ENCODE measurements at places on chromosomes 3 and 15.

GRCh38 chr3:152977366-152977765 lies 142.4 kb downstream of the P2RY1 start:
- no peak for DNase-seq

GRCh38 chr3:150545419-150546225 lies 674 bp downstream of the SERP1 start:
- peak; percentile 21 for DNase-seq

DNA sequence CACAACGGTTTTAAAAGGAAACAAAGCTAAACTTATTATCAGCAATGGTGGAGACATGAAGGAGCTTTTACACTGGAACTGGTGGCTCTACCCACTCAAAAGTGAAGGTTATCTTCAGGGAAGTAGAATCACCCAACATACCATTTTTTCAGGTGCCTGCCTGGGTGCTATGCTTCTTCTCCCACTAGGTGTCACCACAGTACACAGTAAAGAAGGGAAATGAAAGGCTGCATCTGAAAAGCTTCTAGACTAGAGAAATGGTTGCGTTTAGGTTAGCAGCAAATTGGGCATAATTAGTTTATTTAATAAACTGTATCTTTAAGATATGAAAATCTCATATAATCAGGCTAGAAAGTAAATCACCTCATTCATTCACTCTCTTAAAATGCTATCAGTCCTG lies 47.0 kb upstream of the SELENOK start:
- DNase-seq: peak; percentile 33

DNA sequence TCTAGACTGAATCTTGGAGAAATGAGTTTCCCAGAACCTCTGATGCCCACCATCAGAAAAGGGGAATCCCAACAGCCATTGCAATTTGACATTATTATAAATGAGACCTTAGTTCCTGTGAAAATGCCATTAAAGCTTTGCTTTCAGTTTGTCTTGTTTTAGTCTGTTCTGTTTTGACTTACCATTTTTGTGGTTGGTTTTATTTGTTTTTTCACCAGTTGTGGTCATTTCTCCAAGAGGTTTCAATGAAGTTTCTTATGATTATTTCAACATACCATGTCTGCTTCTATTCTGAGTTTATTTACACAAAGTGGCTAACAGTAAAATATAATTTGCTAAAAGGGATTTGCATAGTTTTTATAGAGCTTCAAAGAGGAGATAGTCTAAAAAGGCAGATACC lies 175.0 kb upstream of the MCTP2 start:
- no peak for DNase-seq

DNA sequence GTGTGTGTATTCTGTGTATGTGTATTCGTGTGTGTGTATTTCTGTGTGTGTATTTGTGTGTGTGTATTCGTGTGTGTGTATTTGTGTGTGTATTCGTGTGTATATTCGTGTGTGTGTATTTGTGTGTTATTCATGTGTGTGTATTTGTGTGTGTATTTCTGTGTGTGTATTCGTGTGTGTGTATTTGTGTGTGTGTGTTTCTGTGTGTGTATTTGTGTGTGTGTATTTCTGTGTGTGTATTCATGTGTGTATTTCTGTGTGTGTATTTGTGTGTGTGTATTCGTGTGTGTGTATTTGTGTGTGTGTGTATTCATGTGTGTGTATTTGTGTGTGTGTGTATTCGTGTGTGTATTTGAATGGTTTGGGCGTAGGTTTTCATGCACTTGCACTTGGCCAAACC lies 405.4 kb downstream of the SOX2 start:
- no peak for DNase-seq
